ENCODE measurements at places on chromosomes 1 and 21.

DNA sequence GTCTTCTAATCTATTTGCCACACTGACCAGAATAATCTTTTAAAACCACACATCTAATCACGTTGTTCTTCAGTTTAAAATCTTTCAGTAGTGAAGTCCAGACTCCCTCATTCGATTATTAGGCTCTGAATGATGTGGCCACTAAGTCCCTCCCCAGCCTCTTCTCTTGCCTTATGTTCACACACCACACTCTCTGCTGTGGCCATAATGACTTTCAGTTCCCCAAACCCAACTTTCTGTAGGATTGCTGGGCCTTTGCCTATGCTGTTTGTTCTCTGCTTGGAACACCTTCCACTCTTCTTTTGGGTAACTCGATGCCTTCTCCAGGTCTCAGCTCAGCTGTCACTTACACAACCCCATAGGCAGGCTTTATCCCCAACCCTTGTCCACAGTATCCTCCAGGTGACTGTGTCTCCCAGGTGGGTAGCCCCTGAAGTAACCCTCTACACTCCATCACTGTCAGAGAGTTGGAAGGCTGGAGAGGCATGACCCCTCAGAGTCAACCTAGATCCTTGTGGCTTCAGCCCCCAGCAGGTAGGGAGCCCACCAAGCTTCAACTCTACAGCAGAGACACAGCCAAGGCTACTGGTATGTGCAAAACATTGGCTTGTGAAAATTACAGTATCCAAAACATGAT, 8.4 kb upstream of the SLC37A1 start:
- DNase-seq, result no peak

DNA sequence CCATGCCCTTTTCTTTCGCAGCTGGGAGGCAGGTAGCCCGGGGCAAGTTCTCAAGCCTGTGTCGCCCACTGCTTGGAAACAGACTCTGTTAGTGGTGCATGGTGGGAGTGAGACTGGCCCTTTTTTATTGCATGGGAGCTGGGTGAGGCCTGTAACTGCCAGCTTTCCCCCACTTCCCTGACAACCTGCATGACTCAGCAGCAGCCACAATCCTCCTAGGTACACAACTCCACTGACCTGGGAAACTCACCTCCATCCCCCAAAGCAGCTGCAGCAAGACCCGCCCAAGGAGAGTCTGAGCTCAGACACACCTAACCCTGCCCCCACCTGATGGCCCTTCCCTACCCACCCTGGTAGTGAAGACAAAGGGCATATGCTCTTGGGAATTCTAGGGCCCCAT, 25.8 kb downstream of the PIGP start:
- no peak for DNase-seq

DNA sequence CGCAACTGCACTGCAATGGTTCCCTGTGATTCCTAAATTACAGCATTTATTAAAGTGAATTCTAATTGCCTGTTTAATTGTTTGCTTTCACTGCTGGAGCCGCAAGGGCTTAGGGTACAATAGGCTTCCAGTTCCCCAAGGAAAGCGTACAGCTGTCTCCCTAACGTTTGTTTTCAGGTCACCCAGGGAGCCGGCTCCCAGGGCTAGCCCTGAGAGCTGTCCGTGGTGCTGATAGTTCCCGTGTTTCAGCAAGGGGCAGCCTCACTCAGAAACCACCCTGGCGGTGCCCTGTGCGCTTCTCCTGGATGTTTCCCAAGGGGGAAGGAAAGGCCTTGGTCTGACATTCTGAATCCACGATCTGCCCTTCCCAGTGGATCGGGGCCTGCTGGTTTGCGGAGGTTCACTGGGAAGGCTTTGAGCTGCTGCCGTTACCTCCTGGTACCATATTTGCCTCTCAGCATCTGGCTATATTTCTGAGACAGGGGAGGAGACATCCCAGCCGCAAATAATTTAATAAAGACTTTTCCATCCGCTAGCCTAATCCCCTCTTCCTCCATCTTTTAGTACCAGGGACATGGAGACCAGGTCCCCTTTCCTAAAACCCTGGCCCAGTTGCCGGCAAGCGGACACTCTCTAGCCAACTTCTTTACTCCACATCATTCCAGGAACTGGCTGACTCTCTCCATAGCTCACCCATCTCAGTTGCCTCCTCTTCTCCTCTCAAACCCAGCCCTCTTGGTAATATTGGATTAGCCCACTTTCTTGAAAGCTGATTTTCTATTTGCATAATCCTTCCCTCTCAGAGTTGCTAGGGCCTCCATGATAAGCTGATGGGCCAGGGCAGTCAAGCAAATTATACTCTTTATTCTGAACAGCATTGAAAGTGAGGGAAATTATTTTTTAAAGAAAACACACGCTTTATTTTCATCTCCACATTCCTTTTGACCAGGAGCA, 149.0 kb downstream of the IGSF21 start:
- DNase-seq, result peak; percentile 83

- no peak for DNase-seq
Measured at GRCh38 chr1:145707183-145707867, at the start of gene PDZK1. Gene PDZK1, minus strand, starts transcription at chr1:145707368. Its CDS starts 19,347 bp downstream, at chr1:145688021.

GRCh38 chr1:154843636-154844296, 26.3 kb downstream of the KCNN3 start:
- DNase-seq, result no peak

- no peak for DNase-seq
Measured at GRCh38 chr1:62092110-62092509, 102.5 kb upstream of the L1TD1 start.

- DNase-seq, result no peak
Measured at GRCh38 chr1:114379987-114380386, 131.0 kb downstream of the TRIM33 start.

GRCh38 chr1:196680107-196680506, 28.3 kb downstream of the CFH start:
- DNase-seq, result no peak

DNA sequence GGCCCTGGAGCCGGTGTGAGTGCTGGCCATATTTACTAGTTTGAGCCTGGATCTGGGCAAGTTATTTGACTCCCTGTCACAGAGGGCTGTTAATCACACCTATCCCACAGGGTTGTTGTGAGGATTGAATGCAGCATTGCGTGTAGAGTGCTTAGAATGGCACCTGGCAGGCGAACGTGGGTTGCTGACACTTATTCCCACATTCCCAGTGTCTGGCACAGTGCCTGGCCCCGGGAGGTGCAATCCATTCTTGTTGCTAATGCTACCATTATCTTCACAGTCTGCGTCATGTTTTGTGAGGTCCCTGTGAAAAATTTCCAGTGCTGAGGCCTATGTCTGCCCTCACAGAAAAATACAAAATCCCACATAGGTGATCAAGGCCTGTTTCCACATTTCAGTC, 66.1 kb downstream of the CD2 start:
- no peak for DNase-seq

DNA sequence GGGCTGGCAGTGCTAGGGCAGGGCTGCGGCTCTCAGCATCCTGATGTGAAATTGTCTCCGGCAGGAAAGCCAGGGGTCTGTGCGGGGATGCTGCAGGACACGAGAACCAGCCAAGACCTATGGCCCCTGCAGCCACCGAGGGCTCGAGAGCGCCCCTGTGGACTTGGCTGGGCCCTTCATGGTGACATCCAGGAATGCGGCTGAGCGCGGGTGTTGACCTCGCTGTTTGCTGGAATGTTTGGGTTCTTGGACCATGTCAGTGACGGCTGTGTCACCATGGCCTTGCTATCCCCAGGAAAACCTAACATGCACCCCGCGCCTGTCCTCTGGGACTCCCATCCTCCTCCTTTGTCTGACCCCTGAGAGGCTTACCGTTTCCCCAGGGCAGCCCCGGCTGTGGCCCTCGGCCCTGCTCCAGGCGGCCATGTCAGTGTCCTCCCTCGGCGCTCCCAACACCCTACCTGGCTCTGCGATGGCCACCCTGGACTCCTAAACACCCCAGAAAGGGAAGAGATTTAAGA, 14.3 kb upstream of the C1orf174 start:
- no peak for DNase-seq

DNA sequence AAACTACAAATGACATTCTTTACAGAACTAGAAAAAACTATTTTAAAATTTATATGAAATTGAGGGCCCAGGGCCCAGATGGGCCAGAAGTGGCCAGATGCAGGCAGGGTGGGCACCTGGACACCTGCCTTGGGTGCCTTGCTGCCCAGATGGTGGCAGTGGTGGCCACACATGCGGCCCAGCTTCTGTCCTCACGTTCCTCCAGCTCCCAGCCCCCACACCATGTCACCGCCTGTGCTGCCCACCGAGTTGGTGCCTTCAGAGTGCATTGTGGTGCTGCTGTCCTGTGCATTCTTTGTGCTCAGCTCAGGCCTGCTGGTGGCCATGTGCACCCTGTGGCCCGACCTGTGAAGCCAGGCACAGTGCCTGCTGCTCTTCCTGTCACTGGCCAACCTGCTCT, 216.8 kb upstream of the CXADR start:
- DNase-seq, result no peak

GRCh38 chr21:42807938-42808613, 71.3 kb downstream of the WDR4 start:
- no peak for DNase-seq

GRCh38 chr21:26307640-26308039, 137.1 kb upstream of the APP start:
- no peak for DNase-seq

DNA sequence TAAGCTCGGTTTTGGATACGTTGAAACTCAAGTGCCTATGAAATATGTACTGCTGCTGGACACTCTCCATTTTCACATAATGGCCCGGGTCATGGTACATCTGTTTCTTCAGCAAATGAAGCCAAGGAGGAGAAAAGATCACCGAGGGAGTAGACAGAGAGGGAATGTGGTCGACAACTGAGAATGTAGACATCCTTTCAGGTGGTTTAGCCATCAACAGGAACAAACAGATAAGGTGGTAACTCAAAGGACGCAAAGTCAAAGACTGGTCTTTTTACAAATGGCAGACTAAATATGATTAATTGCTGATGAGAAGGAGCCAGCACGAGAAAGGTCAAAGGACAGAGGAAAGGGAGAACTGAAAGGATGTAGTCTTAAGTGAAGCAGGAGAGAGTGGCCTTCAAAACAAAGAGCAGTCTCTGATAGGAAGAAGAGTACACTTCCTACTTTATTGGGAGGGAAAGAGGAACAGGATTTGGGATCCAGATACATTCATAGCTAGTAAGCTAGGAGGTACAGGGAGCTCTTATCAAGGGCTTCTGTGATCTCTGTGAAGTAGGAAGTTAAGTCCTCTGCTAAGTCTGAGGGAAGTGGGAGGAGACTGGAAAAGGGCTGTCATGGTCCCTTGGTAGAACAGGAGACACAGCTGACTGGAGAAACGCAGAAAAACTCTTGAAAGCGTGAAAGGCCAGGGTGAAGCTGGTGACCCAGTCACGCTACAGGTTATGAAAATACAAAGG, 28.3 kb downstream of the NUP133 start:
- no peak for DNase-seq

DNA sequence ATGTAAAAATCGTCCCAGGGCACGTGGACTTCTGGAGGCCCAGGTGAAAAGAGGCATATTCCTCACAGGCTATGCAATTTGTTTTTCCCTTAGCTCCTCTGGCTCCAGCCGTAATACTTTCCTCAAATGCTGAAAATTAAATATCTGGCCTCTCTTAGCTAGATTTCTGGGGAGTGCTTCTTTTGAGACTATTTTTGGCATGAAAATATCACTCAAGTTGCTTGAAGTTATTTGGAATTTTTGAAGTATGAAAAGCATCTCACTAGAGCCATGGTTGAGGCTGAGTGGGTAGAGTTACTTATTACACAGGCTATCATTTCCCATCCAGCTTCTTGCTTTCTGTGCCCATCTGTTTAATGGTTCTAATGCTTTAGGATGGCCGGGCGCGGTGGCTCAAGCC, 59.7 kb downstream of the MYOM3 start:
- no peak for DNase-seq

DNA sequence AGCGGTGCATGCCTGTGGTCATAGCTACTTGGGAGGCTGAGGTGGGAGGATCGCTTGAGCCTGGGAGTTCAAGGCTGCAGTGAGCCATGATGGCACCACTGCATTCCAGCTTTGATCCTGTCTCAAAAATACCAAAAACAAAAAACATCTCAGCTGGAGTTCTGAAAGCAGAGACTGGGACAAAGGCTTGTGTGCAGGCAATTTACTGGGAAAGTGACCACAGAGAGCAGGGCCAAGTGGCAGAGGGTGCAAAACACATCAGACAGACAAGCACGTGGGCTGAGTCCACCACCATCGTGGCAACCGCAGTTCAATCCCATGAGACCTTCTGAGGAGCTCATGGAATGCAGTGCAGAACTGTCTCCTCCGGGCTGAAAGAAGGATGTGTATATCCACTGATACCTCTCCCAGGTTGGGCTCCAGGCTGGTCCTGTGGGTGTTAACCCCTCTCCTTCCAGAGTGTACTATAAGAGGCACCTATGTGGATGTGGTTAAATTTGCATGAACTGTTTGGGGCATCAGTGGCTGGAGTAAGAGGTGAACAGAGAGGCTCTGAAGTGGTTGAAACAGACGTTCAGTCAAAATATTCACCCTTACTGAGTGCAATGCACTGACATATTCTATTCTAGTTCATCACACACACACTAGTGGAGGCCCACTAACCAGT, 10.8 kb downstream of the PIGP start:
- DNase-seq, result no peak

DNA sequence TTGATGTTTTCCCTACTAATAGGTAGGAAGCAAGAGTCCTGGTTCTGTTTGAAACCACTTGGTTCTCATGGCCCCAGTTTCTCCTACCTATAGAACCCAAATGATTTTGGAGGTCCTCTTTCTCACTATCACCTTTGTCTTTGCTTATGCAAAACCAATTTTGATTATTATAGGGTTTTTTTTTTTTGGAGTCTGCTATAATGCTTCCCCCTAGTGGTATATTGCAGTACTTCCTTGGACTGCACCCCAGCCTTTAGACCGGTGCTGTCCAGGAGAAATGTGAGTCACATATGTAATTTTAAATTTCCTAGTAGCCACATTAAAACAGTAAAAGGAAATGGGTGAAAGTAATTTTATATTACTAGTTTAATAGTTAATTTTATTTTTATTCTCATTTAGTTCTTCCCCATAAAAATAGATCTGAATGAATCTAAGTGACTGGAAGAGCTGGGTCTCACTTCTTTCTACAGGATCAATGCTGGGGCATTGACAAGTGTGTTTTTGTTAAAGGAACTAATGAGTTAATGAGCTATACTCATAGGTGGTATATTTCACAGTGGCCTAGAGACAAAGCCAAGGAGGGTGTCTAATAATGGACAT, 10.6 kb downstream of the FCMR start:
- peak; percentile 62 for DNase-seq

GRCh38 chr21:15329191-15329590, 264.4 kb upstream of the NRIP1 start:
- no peak for DNase-seq

- no peak for DNase-seq
Measured at GRCh38 chr1:10947691-10948462, 64.6 kb upstream of the TARDBP start.

DNA sequence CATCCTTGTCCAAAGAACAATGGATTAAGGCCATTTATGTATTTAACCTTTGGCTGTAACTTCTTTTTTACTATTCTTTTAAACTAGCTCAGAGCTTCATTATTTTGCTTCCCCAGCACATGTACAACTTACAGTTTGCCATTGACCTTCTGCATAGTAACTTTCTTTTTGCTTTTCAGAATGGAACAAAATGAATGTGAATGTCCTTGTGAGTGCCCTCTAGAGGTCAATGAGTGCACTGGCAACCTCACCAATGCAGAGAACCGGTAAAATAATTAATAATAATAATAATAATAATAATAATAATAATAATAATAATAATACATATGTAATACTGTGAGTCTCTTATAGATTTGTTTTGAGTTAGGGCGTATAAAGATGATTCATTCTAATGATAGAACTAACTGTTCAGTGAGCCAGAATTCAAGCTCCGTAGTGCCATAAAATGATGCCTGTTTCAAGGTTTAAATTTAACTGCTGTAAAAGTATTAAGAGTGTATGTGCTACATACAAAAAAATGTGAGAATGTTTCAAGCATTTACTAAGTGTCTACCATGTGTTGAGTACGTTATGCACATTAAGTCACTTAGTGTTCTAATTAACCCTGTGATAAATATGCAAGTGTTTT, 69.0 kb upstream of the RAVER2 start:
- no peak for DNase-seq
